ENCODE measurements at places on chromosomes 16 and 17. TPM values are rescaled to one million over a fixed set of nuclear protein-coding genes. Genes with fewer than 3 reads are reported as not detected.
A peak's percentile ranks its signal among the peaks of the same experiment; 100 is the strongest.

- no peak for DNase-seq
These were observed 52.3 kb upstream of the HNF1B start for GRCh38 chr17:37797206-37797605.

- DNase-seq: peak; percentile 33
These were observed at the start of gene SLC16A5 for GRCh38 chr17:75087558-75088453. Gene SLC16A5 (plus strand): TSS chr17:75087954. CDS start chr17:75093637, 5,683 bp downstream.

DNA sequence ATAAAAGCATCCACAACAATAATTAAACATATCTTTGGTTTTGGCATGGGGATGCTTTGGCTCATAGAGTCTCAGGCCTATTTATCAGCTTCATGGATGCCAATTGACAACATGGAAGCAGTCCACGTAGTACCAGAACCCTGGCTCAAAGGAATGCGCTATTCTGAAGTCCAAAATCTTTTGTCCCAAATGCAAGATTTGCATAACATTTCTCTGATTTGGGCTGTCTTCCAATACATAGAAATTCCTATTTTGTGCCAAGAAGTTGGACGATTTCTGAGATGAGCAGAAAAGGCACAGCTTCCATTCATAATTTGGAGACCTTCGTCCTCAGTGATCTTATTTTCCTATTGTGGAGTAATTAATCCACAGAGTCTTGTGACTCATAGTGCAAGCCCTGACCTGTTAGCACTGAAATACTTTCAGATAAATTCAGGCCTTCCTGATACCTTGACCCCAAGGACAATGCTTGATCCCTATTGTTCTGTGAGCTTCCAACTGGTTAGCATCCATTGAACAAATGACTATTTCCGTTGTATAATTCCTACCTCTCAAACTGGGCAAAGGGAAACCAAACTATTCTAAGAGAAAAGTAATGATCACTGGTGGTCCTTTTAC is 78.4 kb upstream of the CDH11 start:
- no peak for DNase-seq

- no peak for DNase-seq
These were observed 60.7 kb downstream of the PCTP start for GRCh38 chr17:55811536-55811935.

- DNase-seq: no peak
These were observed 1508.2 kb downstream of the CDH11 start for GRCh38 chr16:63613701-63614100.

DNA sequence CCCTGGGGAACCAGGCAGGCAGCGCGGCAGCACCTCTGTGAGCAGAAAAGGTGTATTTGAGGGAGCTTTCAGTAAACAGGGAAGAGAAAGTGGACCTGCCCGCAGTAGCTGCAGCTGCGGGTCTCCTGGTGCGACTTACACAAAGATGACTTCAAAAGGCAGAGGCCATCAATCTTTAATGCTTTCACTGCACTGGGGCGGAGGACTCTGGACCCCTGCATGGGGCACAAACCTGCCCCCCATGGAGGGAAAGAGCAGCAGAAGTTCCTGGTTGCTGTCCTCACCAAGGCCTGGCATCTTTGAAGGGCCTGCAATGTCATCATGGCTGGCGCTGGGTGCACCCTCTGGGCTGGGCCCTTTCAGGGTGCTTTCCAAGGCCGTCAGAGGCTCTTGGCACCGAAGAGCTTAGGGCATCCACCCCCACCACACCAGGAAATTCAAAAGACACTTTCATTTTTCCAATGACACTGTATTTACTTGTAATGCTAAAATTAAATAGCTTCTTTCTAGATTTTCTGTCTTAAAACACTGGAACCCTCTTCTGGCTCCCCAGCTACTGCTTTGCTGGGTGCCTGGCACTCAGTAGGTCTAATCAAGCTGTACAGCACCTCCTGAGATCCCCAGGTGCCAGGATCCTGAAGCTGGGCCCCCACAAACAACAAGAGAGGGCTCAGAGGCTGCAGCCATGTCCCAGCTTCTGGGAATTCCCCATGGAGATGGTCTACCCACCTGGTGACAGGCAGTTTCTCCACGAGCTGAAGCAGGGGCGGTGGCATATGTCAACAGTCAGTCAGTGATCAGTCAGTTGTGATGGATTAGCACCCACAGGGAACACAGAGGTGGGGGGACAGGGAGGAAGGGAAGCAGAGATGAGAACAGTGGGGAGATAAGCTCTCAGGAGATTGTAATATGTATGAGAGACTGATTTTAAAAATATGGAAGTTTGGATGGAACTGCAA is 2.1 kb upstream of the CACNG1 start:
- DNase-seq: no peak

- DNase-seq: no peak
These were observed 1.3 kb upstream of the ST6GALNAC2 start for GRCh38 chr17:76586741-76587487.

- DNase-seq: no peak
These were observed 917 bp downstream of the YWHAE start for GRCh38 chr17:1398931-1399678.

GRCh38 chr16:85943711-85944110 is 44.7 kb downstream of the IRF8 start:
- no peak for DNase-seq

DNA sequence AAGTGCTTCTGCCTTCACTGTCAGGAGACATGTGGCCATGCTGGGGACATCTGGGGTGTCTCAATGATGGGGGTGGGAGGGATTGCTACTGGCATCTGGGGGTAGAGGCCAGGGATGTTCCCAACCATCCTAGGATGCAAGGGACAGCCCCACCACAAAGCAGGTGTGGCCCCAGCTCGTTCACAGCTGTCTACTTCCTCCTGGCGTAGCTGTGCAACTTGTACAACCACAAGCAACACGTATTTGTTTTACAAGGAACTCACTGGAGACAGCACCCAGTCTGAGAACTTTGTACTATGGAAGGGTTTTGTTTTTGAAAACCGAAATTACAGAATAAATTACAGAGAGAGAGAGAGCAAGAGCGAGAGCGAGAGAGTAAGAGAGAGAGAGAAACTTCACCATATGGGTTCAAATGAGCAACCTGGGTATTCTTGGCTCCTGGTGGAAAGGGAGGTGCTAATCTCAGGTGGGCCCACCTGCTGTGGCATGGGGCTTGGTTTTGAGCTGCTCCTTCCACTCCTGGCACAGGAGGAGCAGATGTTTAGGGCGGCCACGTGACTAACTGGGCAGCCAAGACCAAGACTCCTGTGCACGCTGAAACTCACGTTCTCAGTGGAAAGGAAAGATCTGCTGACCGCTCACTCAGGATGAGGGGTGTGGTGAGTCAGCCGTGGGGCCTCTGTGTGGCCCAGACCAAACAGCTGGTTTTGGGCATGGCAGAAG is 17.5 kb upstream of the TNFRSF13B start:
- peak; percentile 10 for DNase-seq

DNA sequence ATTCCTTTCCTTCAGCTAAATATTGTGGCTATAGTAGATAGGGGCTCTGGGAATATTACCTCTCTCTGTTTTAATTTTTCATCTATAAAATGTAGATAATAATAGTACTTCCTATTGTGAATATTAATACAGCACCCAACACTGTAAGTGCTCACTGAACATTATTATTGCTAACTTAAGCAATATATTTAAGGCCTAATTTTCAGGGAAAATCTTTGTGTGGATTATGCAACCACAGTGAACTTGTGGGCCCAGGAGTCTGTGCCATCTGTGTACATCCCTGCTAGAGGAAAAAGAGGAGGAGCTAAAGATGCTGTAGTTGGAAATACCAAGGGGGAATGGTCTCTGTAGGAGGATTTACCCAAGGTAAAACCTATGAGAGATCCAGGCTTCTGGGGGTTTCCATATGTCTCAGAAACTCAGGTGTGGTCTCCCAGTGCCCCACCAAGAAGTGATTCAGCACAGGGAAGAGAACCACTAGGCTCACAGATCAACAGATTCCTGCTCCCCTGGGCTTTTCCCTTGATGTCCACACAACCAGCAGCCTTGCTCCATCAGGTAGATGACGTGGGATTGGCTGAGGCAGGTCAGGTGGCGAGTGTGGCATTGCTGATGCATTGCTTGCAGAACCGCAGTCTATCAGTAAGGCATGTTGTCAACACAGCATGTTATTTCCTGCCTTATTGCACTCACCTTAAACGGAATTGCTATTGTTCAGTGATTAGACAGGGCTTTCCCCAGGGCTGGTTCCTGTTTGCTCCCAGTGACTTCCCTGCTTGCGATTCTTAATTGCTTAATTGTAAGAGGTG is 1.6 kb upstream of the N4BP1 start:
- peak; percentile 85 for DNase-seq

GRCh38 chr16:84851192-84852127 is 31.7 kb downstream of the CRISPLD2 start:
- DNase-seq: no peak

- no peak for DNase-seq
These were observed 29.4 kb upstream of the ATP2A3 start for GRCh38 chr17:3993493-3994220.

GRCh38 chr16:50282010-50282538 is 15.7 kb downstream of the ADCY7 start:
- DNase-seq: peak; percentile 89

GRCh38 chr17:2406271-2406902 is 5.5 kb upstream of the MNT start:
- DNase-seq: no peak

- no peak for DNase-seq
These were observed 4.4 kb upstream of the DHX40 start for GRCh38 chr17:59561042-59561441.

DNA sequence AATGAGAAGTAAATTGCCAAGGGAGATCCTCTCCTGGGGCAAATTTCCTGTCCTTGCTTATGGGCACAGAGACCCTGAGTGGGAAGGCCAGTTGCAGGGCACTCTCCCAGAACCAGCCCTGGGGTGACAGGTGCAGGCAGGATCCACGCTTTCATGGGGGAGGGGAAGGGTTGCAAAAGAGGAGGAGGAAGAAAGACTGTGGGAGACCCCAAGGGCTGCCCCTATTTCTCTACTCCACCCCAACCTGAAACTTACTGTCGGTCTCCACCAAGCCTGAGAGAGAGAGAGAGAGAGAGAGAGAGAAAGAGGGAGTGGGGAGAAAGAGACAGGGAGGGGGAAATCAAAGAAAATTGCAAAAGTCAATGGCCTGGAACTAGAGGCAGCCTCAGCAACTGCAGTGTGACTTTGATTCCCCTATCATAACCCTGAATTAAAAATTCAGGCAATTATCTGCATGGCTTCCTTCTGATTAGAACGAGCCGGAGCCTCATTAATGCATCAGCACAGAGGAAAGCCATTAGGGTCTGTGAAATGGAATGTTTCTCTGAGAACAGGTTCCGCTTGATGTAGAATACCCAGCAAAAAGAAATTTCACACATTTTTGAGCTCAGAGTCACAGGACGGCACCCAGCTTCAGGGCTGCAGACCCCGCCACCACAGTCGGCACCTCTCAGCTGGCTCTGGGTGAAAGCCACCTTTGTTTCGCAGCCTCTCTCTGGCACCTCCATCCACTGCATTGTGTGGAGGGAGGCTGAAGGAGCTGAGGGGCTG is 45.1 kb upstream of the HNF1B start:
- DNase-seq: no peak

DNA sequence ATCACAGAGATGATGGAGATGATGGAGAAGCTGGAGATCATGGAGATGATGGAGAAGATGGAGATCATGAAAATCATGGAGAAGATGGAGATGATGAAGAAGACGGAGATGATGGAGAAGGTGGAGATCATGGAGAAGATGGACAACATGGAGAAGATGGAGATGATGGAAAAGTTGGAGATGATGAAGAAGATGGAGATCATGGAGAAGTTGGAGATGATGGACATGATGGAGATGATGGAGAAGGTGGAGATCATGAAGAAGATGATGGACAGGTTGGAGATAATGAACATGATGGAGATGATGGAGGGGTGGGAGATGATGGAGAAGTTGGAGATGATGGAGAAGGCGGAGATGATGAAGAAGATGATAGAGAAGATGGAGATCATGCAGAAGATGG is 34.5 kb downstream of the RBFOX3 start:
- DNase-seq: no peak

DNA sequence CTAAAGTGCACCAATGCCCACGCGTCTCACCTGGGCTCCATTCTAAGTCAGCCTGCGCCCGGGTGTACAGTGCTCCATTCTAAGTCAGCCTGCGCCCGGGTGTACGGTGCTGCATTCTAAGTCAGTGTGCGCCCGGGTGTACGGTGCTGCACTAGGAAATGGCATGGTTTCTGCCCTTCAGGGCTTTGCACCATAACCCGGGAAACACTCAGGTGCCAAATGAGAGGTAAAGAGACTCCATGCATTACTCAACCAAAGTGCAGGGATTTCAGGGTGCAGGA is 29.2 kb upstream of the FASN start:
- DNase-seq: no peak

DNA sequence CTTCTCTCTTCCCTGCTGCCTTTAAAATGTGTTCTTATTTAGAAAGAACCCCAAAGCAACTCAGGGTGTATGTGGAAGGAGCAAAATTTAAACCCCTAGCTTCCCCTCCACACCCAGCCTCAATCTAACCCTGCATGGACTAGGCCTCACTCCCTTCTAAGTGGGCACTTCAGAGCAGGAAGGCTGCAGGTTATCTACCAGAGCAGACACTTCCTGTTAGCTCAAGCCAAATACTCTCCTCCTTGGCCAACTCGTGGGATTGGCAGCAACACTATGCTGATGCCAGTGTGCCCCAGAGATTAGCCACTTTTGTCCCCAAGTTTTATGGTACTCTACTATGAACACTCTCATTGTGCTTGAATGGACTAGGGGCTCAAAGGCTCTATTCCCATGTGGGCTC is 35.6 kb downstream of the CCDC42 start:
- DNase-seq: no peak

- no peak for DNase-seq
These were observed 1.2 kb downstream of the HS3ST4 start for GRCh38 chr16:25692742-25693508.

DNA sequence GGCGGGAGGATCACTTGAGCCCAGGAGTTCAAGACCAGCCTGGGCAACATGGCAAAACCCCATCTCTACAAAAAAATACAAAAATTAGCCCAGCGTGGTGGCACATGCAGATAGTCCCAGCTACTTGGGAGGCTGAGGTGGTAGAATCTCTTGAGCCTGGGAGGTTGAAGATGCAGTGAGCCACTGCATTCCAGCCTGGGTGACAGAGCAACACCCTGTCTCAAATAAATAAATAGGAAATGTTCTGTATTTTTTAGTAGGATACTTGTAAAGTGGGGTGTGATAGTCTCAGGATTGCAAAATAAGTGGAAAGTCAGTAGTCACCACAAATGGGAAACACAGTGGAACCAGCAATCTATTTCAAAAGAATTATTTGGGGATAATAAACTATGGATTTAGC is 4.0 kb downstream of the RSPRY1 start:
- no peak for DNase-seq

- DNase-seq: no peak
These were observed 31.8 kb downstream of the PRMT7 start for GRCh38 chr16:68342620-68343019.

Gene CALB2
- not detected for polyA plus RNA-seq

Gene ZP2
- not detected for polyA plus RNA-seq

Gene PRSS33
- polyA plus RNA-seq: 1.1 TPM

Gene KRT12
- not detected for polyA plus RNA-seq

Gene TEKT1
- not detected for polyA plus RNA-seq

Gene KRTAP16-1
- polyA plus RNA-seq: 0.30 TPM

Gene TP53TG3B
- polyA plus RNA-seq: not detected

Gene RAB11FIP4
- 14.2 TPM for polyA plus RNA-seq

Gene SOX8
- 0.12 TPM for polyA plus RNA-seq

Gene PNPO
- polyA plus RNA-seq: 21.2 TPM
